ENCODE measurements at places on chromosomes 2 and 18. TPM values are rescaled to one million over a fixed set of nuclear protein-coding genes. Genes with fewer than 3 reads are reported as not detected.
A peak's percentile ranks its signal among the peaks of the same experiment; 100 is the strongest.

- DNase-seq, result peak; percentile 33
These were observed 84.9 kb upstream of the EPB41L3 start for GRCh38 chr18:5628512-5629255.

GRCh38 chr2:148132412-148132811 is 111.5 kb downstream of the MBD5 start:
- DNase-seq, result no peak

DNA sequence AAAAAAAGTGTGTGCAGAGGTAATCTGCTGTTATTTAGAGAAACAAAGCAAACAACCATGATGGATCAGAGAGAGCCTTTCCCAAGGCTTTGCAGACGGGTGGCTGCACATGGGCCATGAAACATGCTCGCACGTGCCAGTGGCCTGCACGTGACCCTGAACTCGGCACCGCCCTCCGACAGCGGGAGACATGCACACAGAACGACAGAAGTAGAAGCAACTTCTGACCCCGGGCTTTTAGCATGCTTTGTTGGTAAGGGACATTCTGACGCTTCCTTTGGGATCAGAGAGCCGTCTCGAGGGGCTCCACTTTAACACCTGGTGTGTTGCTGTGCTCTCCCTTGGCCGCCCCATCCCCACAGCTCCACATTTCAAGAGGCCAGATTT is 112.5 kb downstream of the KCNF1 start:
- peak; percentile 27 for DNase-seq

DNA sequence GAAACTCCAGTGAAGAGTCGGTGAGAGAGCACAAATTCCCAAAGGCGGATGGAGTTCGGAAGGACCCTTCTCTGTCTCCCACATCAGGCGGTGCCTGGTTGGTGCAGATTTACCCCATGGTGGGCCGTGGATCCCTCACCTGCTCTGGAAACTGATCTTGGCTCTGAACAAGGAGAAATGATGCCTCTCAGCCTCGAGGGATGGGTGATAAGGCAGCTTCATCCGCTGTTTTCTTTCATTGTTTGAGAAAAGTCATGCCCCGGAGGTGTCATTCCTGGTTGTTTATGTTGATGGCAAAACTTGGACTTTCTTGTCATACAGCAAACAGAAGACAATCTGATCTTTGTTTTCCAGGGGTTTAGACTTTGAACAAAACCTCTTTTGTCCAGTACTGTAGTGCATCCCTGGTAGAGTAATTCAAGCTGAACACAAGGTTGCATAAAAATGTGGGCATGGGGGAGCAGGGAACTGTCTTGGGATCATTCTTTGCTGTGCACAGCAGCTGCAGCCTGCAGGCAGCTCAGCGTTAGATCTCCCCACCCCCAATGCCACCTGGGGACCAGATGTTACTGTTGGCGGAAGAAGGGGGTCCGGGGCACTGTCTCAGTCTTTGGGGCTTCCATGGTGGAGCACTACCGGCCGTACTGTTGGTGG is 81.3 kb downstream of the NFATC1 start:
- no peak for DNase-seq

GRCh38 chr2:58667137-58667774 is 426.1 kb upstream of the FANCL start:
- DNase-seq, result no peak

DNA sequence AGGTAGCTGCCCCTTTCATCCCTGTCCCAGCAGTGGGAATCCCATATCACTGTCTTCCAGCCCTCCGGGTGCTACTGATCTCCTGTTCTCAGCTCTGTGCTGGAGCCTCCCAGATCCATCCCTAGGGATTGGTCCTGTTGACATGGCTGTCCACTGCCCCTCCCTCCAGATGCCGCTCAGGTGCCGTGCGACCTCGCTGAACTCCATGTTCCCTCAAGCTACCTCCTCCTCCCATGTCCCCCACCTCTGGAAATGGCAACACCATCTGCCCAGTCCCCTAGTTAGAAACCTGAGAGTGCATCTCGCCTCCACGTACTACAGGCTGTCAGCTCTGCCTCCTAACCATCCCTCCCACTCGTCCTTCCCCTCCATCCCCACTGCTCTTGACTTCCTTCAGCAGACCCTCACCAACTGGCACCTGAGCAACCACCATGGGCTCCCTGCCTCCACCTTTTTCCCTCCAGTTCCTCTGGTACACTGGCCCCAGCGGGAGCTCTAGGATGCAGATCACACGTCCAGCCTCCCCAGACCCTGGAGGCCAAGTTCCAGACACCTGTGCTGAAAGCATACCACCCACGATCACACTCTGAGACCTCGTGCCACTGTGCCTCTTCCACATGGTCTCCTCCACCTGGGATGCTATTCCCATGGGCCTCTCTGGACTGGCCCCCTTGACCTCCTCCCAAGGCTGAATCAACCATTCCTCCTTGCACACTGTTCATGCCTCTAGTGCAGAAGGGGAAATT is 106.8 kb downstream of the KLHL29 start:
- DNase-seq, result no peak

DNA sequence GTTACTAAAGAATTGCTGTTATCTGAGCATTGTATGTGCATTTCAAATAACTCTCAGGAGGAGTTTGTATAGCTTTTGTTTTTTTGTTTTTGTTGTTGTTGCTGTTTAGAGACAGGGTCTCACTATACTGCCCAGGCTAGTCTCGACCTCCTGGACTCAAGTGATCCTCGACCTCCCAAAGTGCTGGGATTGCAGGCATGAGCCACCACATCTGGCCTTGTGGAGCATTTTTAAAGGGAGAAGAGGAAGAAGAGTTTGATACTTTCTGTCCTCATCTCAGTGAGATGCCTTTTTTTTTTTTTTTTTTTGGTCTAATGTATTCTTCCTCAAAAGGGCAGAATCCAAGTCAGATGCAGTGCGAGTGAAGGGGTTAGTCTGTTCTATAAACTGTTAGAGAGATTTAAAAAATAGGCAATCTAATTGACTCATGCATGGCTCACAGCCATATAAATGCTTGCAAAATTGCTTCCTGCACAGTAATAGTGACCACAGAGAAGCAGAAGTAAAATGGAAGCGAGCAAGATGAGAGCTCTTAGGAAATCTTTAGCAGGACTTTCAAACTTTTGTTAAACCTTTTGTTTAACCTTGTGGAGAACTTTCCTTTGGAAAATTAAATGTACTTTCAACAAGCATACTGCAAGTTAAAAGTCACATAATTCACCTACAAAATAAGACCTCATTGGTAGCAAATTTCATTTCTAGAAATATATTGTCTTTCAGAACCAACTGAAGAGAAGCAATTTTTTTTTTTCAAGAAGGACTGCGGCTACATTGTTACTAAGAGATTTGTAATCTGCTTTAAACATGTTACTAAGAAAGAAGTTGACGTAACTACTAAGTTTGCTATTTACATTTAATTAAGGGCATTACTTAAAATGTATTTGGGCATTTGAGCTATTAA is 52.3 kb upstream of the ROCK1 start:
- DNase-seq, result no peak

DNA sequence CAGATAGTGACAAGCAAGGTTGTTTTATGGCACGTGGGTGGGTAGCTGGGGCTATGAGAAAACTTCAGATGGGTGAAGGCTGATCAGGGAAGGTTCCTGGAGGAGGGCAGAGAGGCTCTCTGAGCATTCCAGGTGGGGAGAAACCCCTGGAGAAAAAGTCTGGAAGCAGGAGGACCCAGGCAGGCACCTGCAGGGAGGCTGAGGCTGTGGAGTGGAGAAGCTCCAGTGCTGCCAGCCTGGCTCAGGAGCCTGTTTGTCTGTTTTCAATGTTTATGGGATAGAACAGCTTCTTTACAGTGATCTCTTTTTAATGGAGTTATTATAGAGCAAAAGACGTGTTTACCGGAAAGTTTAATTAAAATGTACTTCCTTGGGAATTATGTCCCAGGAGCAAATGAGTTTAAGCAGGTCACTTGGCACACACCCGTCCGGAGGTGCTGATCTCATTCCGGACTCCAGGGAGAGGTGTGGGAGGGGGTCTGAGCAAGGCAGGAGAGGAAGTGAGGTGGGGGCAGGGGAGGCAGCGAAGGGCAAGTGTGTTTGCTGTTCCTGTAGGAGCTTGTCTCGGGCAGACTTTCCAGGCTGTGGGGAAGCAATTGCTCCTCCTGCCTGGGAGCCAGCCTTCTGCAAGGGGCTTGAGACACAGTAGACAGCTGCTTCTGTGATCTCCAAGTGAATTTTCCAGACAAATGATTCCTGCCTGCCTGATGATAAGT is 239.5 kb downstream of the MYCN start:
- DNase-seq, result no peak

- DNase-seq, result no peak
These were observed 88.8 kb downstream of the UXS1 start for GRCh38 chr2:106105151-106105922.

GRCh38 chr2:231929961-231930592 is 3.9 kb upstream of the NPPC start:
- DNase-seq, result no peak

DNA sequence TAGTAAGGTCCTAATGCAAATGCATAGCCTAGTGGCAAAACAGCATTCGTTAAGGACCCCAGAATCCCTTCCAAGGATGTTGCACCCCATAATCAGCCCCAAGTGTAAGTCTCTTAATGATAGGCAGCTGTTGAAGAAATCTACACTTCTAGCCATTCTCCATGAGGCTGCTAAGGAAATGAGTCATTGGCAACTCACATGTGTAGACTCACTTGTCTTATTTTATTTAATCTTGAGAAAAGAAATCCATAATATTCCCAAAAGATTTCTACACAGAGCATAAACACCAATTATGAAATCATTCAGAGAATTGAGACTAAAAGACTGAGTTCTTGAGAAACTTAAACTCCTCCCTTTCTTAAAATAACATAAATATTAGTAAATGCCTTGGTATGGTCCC is 52.4 kb downstream of the AKAIN1 start:
- DNase-seq, result no peak

GRCh38 chr2:98882971-98883779 is 52.9 kb downstream of the CRACDL start:
- no peak for DNase-seq

GRCh38 chr2:152823905-152824304 is 105.5 kb downstream of the ARL6IP6 start:
- DNase-seq, result no peak

GRCh38 chr2:229686122-229686919 is 28.0 kb downstream of the DNER start:
- no peak for DNase-seq

SKA1 gene
- polyA plus RNA-seq, result 10.0 TPM

RAB12 gene
- 65.1 TPM for polyA plus RNA-seq

TGFA gene
- 19.4 TPM for polyA plus RNA-seq

LBX2 gene
- polyA plus RNA-seq, result 3.1 TPM

LRRTM4 gene
- 1.4 TPM for polyA plus RNA-seq
